ENCODE measurements at places on chromosomes 11 and 22. TPM values are rescaled to one million over a fixed set of nuclear protein-coding genes. Genes with fewer than 3 reads are reported as not detected.

MMP1 gene
- total RNA-seq: not detected

CRYBA4 gene
- not detected for total RNA-seq

APOL5 gene
- not detected for total RNA-seq

C11orf87 gene
- not detected for total RNA-seq

- H3K4me1 ChIP-seq: no peaks in the 10 kb centered on the region
- no peaks in the 10 kb centered on the region for H3K36me3 ChIP-seq
- no peak overlapping the region for H3K4me3 ChIP-seq
- H3K27ac ChIP-seq: no peak overlapping the region
- DNase-seq: no peak
These were observed 537.9 kb downstream of the NTM start for GRCh38 chr11:131908316-131908715.

DNA sequence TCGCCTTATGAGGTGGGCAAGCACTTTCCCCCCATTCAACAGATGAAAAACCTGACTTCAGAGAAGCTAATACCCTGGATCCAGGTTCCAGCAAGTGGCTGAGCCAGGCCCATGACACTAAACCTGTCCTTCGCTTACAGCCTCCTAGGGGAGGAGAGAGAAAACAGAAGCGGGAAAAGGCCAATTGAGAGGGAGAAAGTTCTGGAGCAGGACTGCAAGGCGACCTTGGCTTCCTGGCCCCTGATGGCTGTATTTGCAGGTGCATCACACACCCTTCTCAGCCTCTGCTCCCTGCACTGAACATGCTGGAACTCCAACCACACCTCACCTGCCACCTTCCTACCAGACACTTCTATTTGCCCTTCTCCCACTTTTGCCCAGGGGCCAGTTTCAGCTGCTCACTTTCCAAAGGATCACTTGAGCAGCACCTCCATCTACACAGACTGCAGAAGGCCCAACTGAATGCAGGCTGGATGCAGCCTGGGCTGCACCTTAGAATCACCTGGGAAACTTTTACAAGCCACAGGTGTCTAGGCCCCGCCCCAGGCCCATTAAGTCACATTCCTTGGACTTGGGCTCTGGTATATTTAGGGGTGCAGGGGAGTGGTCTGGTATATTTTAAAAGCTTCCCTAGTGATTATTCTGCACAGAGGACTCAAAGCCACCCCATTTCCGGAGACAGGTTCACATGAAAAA is 14.3 kb upstream of the ADA2 start:
- no peaks in the 10 kb centered on the region for H3K27me3 ChIP-seq
- H3K4me3 ChIP-seq: no peak overlapping the region
- no peaks in the 10 kb centered on the region for H3K36me3 ChIP-seq
- no peak for DNase-seq
- no peaks in the 10 kb centered on the region for H3K4me1 ChIP-seq
- no peak overlapping the region for H3K27ac ChIP-seq

GRCh38 chr22:31872209-31872608 is 72.1 kb upstream of the YWHAH start:
- H3K27me3 ChIP-seq: no peaks in the 10 kb centered on the region
- no peaks in the 10 kb centered on the region for H3K4me1 ChIP-seq
- DNase-seq: no peak
- no peaks in the 10 kb centered on the region for H3K36me3 ChIP-seq
- H3K4me3 ChIP-seq: no peak overlapping the region

PLAAT5 gene
- 3.0 TPM for total RNA-seq

- H3K4me1 ChIP-seq: no peaks in the 10 kb centered on the region
- H3K27ac ChIP-seq: no peak overlapping the region
- no peak for DNase-seq
- no peaks in the 10 kb centered on the region for H3K36me3 ChIP-seq
These were observed 99.5 kb downstream of the ZNF280B start for GRCh38 chr22:22408731-22409696.

Data from ovary (tissue), 10 donors.